ENCODE measurements at places on chromosomes 1 and 21.

DNA sequence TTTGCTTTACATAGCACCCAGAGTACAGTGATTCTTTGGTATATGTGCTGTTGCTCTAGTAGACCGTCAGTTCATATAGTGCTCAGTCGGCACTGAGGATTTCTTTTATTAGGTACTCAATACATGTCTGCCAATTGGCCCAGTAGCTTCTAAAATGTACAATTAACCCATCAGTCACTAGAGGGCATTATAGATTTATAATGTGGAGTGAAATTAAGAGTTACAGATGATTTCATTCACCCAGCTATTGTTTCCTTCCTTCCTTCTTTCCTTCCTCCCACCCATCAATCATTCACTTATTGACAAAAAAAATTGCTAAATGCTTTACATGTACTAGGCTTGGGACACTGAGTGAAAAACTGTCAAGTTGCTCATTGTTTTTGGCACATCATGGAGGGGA, 263.6 kb upstream of the USP24 start:
- DNase-seq = no peak

- no peak for DNase-seq
Measured at GRCh38 chr1:182309631-182310351, 81.8 kb downstream of the GLUL start.

GRCh38 chr1:33895396-33895795, 31.5 kb downstream of the HMGB4 start:
- no peak for DNase-seq

DNA sequence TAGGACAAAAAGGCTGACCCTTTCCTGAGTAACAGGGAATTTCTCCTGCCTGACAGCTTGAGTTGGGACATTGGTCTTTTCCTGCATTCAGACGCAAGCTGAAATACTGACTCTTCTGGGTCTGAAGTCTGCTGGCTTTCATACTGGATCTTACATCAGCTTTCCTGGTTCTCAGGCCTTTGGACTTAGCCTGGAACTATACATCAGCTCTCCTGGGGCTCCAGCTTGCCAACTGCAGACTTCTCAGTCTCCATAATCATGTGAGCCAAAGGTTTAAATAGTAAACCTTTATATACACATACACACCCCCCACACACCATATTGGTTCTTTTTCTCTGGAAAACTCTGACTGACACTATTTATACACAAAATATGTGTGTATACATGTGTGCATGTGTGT, 59.0 kb upstream of the KCND3 start:
- no peak for DNase-seq

- no peak for DNase-seq
Measured at GRCh38 chr1:59541891-59542290, 245.0 kb downstream of the FGGY start.

DNA sequence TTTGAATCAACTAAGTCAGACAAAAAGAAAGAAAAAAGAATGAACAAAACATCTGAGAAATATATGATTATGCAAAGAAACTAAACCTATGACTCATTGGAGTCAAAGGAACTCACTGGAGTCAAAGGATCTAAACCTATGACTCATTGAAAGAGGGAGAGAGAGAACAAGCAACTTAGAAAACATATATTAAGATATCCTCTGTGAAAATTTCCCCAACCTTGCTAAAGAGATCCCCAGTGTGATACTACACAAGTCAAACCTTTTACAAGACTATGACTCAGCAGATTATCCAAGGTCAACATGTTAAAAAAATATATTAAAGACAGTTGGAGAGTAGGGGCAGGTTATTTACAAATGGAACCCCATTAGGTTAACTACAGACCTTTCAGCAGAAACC, 1538.3 kb downstream of the NCAM2 start:
- no peak for DNase-seq

DNA sequence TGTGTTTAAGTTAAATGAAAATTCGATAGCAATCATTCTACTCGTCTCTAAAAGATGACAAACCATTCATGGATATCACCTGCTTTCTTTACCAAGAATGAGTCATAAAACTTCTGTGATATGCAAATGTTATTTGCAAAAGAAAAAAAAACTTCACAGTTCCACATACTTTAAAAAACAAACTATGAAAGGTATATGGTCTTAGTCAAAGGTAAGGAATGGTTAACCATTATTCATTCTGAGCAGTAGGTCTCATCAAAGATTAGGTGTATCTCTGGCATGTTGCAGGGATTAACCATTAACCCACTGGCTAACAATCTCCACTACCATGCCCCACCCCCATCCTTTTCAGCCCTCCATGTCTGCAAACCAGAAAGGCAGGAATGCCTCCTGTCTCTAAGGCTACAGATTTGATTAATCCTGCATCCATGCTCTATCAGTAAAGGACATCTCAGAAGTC, 44.4 kb downstream of the PTPN14 start:
- DNase-seq = no peak
